ENCODE measurements at places on chromosomes 6 and 20.

DNA sequence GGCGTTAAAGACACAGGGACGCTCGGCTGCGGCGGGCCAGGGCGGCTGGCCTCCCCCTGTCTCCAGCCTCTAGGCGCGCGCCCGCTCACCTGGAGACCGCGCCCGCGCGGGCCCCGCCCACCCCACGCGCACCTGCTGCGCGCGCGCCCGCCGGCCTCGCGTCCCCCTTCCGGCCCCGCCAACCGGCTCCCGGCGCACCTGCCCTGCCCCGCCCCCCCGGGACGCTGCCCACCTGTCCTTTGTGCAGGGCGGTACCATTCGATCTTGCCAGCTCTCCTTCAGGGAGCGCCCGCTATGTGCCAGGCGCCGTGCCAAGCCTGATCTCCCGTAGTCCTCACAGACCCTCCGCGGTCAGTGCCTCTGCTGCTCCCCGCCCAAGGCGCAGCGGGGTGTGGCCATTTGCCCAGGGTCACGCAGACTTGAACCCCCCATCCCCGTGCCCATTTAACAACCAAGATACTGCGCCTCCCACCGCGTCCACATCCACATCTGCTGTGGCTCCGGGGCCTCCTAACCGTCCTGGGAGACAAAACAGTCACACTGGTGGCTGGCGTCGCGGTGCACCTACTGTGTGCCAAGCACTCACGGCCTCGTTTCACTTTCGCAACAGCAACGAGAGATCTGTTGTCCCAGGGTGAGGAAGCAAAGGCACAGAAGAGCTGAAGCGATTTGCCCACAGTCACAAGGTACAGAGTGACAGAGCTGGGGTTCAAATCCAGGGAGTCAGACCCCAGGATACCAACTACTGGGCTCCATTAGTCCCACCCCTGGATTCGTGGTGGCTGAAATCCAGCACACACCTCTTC lies 48.1 kb downstream of the NOL4L start:
- no peak for DNase-seq

- DNase-seq: no peak
Observed at GRCh38 chr6:98787435-98787834, 46.9 kb upstream of the POU3F2 start.

GRCh38 chr20:15528391-15529111 lies 1044.7 kb downstream of the KIF16B start:
- no peak for DNase-seq

GRCh38 chr6:12751694-12752325 lies 35.2 kb downstream of the PHACTR1 start:
- DNase-seq: no peak

- DNase-seq: no peak
Observed at GRCh38 chr6:154909821-154910220, 85.3 kb upstream of the TIAM2 start.

GRCh38 chr6:158808941-158809678 lies 10.1 kb downstream of the EZR start:
- no peak for DNase-seq

DNA sequence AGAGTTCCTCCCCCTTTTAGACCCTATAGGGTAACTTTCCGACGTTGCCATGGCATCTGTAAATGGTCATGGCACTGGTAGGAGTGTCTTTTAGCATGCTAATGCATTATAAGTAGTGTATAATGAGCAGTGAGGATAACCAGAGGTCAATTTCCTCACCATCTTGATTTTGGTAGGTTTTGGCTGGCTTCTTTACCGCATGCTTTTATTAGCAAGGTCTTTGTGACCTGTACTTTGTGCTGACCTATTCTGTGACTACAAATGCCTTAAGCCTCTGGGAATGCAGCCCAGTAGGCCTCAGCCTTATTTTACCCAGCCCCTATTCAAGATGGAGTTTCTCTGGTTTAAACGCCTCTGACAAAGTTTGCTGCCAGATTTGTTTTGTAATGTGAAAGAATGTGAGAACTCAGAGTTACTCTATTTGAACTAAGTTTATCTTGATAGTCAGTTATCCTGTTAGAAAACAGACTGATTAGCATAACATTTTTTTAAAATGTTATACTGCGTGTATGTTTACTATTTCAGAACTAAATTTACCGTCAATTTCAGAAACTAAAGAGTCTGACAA lies 111.3 kb upstream of the PRSS16 start:
- DNase-seq: no peak

GRCh38 chr6:21823371-21823770 lies 229.8 kb downstream of the SOX4 start:
- DNase-seq: no peak

DNA sequence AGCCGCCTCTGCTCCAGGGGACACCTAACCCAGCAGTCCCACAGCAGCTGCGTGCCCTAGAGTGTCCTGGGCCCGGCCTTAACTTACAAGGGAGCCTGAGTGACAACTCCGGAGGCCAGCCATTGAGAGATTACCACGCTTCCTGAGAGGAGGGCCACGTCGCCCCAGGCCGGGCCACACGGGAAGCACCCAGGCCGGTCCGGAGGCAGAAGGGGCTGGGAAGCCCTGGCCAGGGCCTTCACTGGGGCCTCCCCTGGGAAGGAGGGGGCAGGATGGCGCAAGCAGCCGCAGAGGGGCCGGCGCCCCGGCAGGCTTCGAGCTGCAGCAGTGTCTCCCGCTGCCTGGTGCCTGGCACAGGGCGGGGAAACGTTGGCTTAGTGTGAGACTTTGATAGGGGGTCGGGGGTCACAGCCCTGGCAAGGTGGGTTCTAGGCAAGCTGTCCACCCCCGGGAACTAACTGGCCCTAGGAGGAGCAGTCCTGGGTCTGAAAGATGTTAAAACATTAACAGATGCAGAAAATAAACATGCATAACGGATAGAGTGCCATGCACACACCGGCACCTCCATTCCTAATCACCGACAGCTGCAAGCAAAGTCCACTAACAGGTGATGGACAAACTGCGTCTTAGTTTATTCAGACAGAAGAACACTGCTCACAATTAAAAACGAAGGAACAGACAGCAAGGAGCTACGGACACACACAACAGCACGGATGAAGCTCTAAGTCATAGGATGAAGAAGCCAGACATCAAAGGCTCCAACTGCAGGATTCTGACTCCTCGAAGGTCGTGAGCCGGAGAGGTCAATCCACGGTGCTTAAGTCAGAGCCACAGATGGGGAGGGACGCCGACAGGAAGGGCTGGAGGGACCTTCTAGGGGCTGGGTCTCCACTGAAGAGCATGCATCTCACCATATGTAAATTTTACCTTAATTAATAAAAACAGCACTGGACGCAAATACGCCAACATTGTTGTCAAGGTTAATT lies 17.4 kb downstream of the CHRNA4 start:
- DNase-seq: no peak

DNA sequence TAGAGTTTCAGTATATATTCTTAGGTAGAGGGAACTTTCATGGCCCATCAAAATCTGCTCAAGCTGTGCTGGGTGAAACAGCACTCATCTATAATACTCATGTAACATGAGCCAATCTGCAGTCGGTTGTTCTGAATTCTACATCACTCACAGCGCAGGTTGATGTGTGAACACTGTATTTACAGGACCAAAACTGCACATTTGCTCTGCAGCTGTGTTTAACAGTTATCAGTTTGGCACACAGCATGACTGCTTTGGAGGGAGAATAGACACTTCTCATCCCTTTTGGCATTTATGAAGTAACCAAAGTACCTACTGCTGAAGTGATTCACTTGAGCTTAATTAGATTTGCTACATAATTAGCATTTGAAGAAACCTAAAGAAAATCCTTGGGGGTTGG lies 225.1 kb downstream of the BCKDHB start:
- no peak for DNase-seq

DNA sequence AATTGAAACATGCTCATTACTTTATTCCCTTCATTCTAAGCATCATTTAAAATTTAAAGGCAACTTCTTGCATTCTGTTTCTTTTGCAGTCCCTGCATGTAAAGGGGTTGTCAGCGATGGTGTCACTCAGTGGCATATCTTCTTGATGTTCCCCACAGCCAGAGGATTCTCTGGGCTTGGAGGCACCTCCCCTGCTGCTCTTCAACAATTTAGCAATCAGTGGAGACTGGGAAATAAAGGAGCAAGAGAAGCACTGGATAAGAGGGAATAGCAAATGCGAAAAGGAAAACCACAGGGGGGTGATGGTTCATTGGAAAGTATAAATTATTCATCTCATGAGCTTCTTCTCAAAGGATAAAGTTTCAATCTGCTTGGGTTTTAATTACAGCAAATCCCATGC lies 30.7 kb upstream of the MC3R start:
- DNase-seq: no peak

DNA sequence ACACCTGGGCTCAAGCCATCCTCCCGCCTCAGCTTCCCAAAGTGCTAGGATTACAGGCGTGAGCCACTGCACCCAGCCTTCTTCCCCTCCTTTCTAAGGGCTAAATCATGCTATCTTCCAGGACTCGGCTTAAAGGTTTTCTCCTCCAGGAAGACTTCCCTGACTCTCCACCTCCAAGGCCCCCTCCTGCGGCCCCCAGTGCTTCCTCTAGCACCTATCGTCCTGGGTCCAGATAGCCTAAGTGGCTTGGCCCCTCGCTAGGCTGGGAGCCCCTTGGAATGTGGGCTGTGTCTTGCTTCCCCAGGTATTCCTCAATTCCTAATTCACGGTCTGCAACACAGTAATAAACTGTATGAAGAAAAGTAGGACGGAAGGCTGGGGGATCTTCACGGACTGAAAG lies 36.7 kb downstream of the PIM1 start:
- DNase-seq: no peak

GRCh38 chr20:49666911-49667310 lies 46.8 kb downstream of the B4GALT5 start:
- no peak for DNase-seq

GRCh38 chr6:86016567-86016966 lies 373.9 kb upstream of the SYNCRIP start:
- no peak for DNase-seq

GRCh38 chr20:12957968-12958367 lies 50.8 kb upstream of the SPTLC3 start:
- DNase-seq: no peak

DNA sequence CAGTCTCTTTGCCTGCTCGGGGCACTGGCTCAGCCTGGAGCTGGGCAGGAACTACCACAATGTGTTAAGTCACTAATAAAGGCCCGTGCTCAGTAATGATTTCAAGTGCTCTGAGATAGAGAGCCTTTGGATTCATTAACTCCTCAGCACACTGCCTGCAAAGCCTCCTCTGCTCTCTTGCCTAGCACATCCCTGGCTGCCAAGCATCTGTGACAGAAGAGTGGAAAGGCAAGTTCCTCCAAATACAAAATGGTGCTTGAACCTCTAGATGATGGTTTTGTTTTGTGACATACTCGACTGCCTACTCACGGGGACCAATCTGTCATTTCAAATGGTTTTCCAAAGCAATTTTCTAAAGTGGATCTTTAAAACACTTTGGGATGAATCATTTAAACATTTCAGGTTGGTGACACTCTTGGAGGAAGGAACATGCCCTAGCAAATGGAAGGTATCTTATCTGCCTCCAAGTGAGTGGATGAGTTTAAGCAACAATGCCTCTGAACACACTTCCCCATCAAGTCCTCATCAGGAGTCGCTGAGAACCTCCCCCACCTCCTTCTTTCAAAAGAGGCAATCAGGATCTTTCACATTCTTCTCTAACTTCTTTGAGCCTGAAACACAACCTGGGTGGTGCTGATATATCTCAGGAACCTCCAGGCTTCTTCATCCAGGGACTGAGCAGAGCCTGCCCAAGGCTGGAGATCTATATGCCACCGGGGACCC lies 35.8 kb downstream of the METTL24 start:
- no peak for DNase-seq

DNA sequence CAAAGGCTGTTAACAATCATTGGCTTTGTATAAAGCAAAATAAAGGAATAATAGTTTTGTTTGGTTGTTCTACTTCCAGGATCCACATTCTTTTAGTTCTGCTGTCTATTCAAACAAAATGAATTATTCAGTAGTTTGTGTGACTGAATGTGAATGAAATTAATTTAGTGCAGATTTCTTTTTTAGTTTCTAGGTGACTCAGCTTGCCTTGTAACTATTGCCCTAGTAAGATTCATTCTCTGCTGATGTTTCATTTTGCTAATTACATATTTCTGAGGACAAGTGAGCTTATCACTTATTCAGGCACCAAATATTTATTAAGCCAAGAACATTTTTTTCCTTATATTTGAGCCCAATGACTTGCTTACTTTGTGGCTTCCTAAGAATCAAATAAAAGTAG lies 46.5 kb upstream of the RIPOR2 start:
- DNase-seq: no peak

GRCh38 chr6:85866370-85866730 lies 223.7 kb upstream of the SYNCRIP start:
- no peak for DNase-seq

GRCh38 chr6:95186710-95187109 lies 390.6 kb upstream of the MANEA start:
- no peak for DNase-seq

GRCh38 chr6:167045828-167046580 lies 46.8 kb downstream of the CEP43 start:
- DNase-seq: no peak

DNA sequence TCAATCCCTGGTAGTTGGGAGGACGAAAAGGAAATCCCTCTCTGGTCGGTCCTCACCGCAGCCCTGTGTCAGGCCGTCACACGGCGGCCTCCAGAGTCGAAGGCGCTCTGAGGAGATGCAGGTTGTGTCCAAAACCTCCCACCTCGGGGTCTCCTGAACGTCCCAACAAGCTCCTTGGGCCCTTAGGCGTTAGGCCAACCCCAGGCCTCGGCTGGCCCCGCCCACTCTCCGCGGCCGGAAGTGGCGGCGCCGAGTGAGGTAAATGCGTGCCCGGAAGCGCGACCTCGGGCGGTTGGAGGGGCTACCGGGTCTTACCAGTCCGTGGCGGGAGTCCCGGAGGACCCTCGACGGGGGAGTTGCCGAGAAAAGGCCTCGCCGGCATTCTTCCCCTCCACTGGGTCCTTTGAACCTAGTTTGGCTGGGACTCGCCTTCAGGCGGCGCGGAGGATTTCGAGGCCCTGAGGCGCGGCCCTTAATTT lies at the start of gene TDRD6:
Gene TDRD6 (plus strand): TSS at position 267 of the 479 bp plus-strand sequence. CDS start 244 bp downstream, outside the sequence.
- DNase-seq: no peak

DNA sequence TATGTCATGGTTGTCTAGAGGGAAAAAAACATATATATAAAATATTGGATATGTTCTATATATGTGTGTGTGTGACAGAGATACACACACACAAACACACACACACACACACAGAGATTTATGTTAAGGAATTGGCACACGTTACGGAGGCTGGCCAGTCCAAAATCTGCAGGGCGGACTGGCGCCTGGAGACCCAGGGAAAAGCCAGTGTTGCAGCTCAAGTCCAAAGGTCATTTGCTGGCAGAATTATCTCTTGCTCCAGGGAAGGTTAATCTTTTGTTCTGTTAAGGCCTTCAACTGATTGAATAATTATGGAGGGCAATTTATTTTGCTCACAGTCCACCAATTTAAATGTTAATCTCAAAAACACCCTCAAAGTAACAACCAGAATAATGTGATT lies 37.5 kb upstream of the PDE7B start:
- DNase-seq: no peak

DNA sequence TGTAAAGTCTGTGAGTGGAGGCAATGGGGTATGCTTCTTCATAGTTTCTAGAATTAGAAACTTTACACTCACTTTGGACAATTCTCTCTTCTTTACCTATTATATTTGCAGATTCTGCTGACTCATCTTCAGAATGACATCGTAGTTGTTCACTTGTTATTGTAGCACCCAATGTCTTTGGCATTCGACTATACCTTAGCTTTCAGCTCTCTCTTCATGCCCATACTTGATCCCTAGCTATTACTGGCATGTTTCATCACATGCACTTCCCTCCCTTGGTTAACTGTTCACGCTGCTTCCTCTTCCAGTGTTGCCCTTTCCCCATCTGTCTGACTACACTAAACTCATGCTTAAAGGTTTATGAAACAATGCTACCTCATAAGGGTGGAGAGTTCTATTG lies 298.1 kb upstream of the TCF21 start:
- DNase-seq: no peak

All from esophagus squamous epithelium (tissue), 5 donors.